ENCODE measurements at places on chromosomes 12 and 14.

DNA sequence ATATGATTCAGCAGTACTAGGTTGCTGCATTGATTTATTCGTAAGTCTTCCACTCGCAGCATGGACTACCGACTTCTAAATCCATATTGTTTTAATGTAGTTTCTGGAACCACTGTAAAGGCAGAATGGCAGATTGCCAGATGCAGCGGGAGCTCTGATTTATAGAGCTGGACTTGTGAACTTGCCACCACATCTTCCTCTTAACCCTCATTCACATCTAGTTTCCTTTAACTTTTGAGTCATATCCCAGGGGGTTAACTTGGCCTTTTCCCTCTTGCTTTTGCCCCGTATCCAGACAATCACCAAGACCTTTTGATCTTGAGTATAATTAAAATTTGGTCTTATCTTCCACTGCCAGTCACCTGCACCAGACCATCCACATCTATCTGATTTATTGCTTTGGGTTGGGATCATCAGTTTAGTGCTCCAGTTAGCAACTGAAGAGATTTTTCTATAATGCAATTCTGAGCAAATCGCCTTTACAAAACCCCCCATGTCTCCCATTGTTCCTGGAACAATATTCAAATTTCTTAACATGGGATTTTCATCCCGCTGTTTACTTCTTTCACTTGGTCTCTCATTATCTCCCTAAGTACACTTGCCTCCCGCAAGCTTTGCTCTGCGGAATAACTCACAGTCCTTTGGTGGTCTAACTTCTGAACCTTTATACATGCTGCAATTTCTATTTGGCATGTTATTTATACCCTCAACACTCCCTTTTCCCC lies 130.5 kb downstream of the ACSS3 start:
- no peak for DNase-seq

DNA sequence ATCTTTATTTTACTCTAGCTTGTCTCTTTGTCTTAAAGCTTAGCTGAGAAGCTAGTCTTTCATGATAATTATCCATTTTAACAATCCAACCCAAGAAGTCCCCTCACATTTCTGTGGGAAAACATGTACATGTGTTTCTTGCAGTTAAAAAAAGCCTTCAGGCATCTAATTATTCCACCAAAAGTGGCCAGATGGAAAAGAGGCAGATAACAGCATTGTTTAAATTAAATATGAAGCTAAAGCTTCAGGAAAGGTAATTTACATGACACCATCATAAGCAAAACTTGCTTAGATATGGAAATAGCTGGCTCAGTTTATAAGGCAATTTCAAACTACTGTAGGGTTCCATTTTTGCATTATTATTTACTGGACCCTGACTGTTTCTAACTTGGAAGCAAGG lies 175.4 kb downstream of the UNC79 start:
- DNase-seq, result no peak

DNA sequence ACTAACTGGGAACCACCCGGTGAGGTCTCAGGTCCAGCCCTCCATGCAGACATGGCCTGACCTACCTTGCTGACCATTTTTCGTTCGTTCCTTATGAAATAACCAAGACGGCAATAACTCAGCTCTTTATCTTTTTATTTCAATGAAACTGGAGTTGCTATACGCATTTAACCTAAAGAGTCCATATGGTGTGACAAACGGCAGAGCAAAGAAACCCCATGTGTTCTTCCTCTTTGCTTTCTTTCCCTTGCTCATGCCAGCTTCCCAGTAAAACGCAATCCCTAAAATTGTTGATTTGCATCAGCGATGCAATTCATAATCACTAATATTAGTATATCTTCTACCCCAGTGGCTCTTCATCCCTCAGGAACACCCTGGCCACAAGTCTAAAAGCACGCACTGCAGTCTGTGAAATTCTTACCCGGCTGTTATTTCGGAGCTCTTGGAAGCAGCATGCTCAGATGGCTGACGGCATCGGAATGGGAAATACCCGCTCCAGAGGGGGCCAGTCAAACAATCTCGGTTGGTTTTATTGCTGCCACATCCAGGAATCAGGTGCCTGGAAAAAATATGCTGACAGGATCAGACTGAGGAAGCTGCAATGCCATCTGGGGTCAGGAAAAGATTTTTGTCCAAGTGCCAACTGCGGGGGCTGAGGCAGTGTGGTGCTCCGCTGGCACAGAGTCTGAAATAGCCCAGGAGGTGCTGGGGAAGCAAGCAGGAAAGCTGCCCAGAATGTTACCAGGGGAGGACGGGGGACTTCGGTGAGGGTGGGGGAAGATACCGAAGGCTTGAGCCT lies 28.2 kb upstream of the KCNA1 start:
- no peak for DNase-seq

- DNase-seq, result no peak
These were observed 1.3 kb downstream of the SLC38A1 start for GRCh38 chr12:46267575-46267824.

GRCh38 chr14:36661506-36662257 lies at the start of gene PAX9:
Gene PAX9, plus strand, starts transcription at chr14:36661860. Its CDS starts 230 bp downstream, at chr14:36662090.
- DNase-seq, result peak; percentile 95

DNA sequence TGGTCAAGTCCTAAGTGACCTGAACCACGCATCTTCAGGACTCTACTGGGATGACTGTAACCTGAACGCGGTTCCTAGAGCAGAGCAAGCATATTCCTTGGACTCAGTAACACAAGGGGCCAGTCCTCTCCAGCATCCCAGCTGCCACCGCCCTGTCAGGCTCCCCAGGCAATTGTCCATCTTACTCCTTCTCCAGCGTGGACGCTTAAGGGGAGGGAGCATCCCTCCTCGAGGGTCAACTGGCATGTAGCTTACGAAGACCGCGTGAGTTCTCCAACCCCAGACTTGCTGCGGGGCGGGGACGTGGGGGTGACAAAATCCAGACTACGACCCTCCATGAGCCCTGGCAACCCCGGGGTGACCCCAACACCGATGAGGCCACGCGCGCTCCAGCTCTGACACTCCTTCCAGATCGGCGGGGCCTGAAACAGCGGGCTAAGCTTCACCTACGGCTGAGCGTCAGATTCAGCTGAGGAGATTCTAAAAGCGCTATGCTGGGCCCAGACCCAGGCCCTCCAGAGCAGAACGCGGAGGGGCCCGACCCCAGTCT lies 846 bp upstream of the MTHFD1 start:
- peak; percentile 50 for DNase-seq

DNA sequence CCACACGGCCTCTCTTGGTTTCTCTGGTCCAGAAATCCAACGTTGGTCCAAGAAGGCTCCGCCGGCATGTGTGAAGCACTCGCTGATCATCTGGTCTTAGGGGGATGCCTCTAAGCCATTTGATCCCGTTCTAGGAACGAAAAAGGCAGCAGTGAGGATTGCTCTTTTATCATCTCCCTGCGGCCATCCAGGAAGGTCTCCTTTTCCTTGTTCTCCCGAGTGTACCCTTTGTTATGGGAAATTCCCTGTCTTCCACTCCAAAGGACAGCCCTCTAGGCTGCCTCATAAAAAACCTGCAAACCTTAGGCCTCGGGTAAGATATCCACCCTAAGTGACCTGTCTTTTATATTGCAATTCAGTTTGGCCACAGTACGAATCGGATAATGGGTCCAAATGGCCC lies 85.8 kb downstream of the TMTC3 start:
- DNase-seq, result no peak

GRCh38 chr14:100732766-100733100 lies 6.0 kb downstream of the DLK1 start:
- DNase-seq, result no peak

GRCh38 chr12:56995201-56995929 lies 11.0 kb downstream of the ZBTB39 start:
- DNase-seq, result no peak

DNA sequence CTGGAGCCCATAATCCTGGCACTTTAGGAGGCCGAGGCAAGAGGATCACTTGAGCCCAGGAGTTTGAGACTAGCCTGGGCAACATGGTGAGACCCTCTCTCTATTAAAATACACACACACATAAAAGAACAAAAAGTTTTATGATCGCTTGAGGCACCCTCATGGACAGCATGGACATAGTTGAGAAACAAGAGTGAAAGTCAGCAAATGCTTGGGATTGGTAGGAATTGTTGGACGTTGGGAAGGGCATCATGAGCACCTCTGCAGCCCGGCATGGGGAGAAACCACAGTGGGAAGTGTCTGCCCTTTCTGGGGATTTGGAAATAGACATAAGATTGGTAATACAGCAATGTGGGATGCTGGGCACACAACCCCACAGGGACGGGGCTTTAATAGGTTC lies 231.9 kb upstream of the FOXN3 start:
- DNase-seq, result no peak

GRCh38 chr12:117875744-117876435 lies 92.9 kb downstream of the KSR2 start:
- DNase-seq, result no peak

GRCh38 chr14:104392396-104393198 lies 187.0 kb upstream of the C14orf180 start:
- DNase-seq, result peak; percentile 15

- no peak for DNase-seq
These were observed 44.6 kb downstream of the C14orf132 start for GRCh38 chr14:96083667-96084320.

DNA sequence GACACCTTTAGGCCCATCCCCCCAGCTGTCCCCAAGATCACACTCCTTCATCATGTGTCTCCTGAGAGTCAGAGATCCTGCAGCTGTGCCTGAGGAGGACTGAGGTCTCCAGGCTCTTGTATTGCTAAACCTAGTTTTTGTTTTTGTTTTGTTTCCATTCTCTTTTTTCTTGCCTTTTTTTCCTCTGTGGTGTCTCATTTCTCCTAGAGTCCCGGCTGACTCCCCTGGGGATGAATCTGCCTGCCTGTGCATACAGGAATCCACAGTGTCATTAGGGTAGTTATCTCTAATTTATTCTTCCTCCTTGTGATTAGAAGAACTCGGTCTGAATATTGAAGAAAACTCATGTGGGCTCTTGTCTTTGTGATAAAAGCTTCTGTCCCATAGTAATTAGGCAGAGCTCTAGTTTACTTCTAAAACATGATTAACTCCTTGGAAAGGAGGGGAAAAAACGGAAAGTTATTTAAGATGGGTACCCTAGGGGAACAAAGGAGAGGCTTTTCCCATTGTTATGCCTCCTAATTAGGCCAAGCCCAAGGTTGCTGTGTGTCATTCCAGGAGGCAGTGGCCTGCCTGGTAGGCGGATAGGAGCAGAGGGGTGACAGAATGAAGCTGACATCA lies 343.2 kb downstream of the ZFP36L1 start:
- DNase-seq, result no peak

GRCh38 chr14:21072031-21072473 lies 1.9 kb downstream of the ARHGEF40 start:
- no peak for DNase-seq

- no peak for DNase-seq
These were observed 908 bp upstream of the CDKL1 start for GRCh38 chr14:50397390-50398188.

Measured in Caco-2 (cell line).